Hematopoietic multipotent progenitor cell treated with erythropoietin and hydrocortisone succinate and interleukin-3 and kit ligand, for 8 days (in vitro differentiated cells): ENCODE measurements at places on chromosomes 7 and 10.

GRCh38 chr7:111729483-111729882 is 167.2 kb upstream of the IMMP2L start:
- DNase-seq, result no peak

DNA sequence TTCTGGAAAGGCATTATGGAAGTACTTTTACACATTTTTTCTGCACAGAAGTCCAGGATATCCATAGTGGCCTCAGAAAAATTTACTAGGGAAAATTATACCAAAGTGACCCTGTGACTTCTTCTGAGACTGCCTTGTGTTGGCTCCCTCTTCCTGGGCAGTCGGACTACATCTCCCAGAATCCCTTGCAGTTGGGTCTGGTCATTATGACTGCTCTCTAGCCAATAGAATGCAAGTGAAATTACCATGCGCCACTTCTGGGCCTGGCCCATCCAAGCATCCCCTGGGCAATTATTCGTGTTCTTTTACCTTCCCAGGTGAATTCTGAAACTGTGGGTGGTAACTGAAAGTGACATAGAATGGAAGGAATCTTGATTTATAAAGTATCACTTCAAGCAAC is 430.9 kb downstream of the ACTR3B start:
- peak; percentile 8 for DNase-seq

GRCh38 chr7:100604028-100604975 is 2.1 kb downstream of the PCOLCE start:
- peak; percentile 73 for DNase-seq

GRCh38 chr10:102384606-102385429 is 10.7 kb upstream of the NFKB2 start:
- no peak for DNase-seq

- DNase-seq, result no peak
Measured at GRCh38 chr10:132186488-132187429, at the start of gene DPYSL4. Gene DPYSL4, plus strand, starts transcription at chr10:132186948. Its CDS starts 116 bp downstream, at chr10:132187064.

DNA sequence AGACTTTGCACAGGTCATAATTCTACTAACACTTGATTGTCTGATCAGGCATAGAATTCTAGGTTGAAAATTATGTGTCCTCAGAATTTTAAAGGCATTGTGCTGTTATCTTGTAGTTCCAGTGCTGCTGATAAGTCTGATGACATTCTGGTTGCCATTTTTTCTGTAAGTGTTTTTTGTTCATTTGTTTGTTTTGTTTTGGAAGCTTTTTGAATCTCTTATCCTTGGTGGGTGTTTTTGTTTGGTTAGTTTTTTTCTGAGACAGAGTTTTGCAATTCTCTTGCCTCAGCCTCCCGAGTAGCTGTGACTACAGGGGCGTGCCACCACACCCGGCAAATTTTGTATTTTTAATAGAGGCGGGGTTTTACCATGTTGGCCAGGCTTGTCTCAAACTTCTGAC is 178.9 kb downstream of the CCDC71L start:
- DNase-seq, result peak; percentile 51
